ENCODE measurements at places on chromosomes 6 and 20. TPM values are rescaled to one million over a fixed set of nuclear protein-coding genes. Genes with fewer than 3 reads are reported as not detected.
A peak's percentile ranks its signal among the peaks of the same experiment; 100 is the strongest.

Gene CD93
- 45.4 TPM for total RNA-seq

DNA sequence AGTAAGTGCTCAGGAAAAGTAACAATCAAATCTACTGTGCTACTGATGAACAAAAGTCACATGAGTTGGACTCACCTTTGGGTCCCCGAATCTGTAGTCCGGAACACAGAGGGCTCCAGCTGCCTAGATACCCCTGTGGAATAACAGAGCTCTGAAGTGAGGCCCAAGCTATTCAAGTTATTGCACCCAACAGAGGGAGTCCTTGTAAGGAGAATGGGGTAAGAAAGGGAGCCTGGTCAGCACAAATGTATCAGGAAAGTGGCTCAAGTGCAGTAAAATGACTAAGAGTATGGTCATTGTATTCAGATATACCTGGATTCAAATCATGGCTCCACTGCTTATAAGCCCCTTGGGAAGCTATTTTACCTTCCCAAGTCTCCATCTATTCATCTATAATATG is 20.9 kb downstream of the EDN1 start:
- H3K4me3 ChIP-seq: no peak overlapping the region
- no peaks in the 10 kb centered on the region for H3K36me3 ChIP-seq
- H3K27ac ChIP-seq: no peak overlapping the region
- H3K4me1 ChIP-seq: peaks cover 8% of the 10 kb centered on the region

DNA sequence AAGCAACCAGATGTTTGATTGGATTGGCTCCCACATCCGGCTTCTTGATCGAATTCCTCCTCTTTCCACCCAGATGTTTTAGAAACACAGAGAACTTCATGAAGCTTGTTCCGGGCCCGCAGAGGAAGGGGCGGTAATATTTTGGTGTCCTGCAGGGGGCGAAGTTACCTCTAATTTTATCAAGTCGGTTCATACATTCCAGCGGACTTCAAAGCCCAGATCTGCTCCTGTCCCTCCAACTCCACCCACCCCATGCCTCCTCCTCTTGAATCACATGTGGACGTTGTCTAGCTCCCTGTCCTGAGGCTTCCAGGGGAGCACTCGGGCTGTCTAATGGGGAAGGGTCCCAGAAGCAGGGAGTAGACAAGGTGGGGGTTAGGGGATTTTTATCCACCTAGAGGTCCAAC is 2.9 kb upstream of the BMP6 start:
- peak; percentile 90 for DNase-seq
- no peak overlapping the region for H3K27ac ChIP-seq
- H3K4me1 ChIP-seq: peaks cover 16% of the 10 kb centered on the region
- no peaks in the 10 kb centered on the region for H3K36me3 ChIP-seq

GRCh38 chr6:118953391-118953790 is 18.4 kb upstream of the MCM9 start:
- H3K27ac ChIP-seq: no peak overlapping the region
- H3K36me3 ChIP-seq: no peaks in the 10 kb centered on the region
- no peaks in the 10 kb centered on the region for H3K4me1 ChIP-seq
- H3K4me3 ChIP-seq: no peak overlapping the region
- DNase-seq: no peak

GRCh38 chr20:64241061-64241460 is 14.5 kb upstream of the PCMTD2 start:
- H3K27me3 ChIP-seq: no peaks in the 10 kb centered on the region
- H3K27ac ChIP-seq: no peak overlapping the region
- no peaks in the 10 kb centered on the region for H3K4me1 ChIP-seq
- H3K4me3 ChIP-seq: no peak overlapping the region

Gene LY6G5C
- 1.7 TPM for total RNA-seq

DNA sequence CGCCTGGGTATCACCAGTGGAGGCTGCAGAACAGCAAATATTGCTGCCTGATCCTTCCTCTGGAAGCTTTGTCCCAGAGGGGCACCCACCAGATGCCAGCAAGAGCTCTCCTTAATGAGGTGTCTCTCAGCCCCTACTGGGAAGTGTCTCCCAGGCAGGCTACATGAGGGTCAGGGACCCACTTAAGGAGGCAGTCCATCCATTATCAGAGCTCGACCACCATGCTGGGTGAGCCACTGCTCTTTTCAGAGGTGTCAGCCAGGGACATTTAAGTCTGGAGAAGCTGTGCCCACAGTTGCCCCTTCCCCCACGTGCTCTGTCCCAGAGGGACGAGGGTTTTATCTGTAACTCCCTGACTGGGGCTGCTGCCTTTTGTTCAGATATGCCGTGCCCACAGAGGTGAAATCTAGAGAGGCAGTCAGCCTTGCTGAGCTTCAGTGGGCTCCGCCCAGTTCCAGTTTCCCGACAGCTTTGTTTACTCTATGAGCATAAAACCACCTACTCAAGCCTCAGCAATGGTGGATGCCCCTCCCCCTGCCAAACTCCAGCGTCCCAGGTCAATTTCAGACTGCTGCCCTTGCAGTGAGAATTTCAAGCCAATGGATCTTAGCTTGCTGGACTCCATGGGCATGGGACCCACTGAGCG is 25.9 kb upstream of the AIG1 start:
- H3K4me1 ChIP-seq: no peaks in the 10 kb centered on the region
- no peak overlapping the region for H3K4me3 ChIP-seq
- no peaks in the 10 kb centered on the region for H3K27me3 ChIP-seq
- DNase-seq: no peak
- no peak overlapping the region for H3K27ac ChIP-seq
- H3K36me3 ChIP-seq: no peaks in the 10 kb centered on the region

Gene FLRT3
- total RNA-seq: 4.7 TPM

Gene NRSN1
- total RNA-seq: 1.5 TPM

DNA sequence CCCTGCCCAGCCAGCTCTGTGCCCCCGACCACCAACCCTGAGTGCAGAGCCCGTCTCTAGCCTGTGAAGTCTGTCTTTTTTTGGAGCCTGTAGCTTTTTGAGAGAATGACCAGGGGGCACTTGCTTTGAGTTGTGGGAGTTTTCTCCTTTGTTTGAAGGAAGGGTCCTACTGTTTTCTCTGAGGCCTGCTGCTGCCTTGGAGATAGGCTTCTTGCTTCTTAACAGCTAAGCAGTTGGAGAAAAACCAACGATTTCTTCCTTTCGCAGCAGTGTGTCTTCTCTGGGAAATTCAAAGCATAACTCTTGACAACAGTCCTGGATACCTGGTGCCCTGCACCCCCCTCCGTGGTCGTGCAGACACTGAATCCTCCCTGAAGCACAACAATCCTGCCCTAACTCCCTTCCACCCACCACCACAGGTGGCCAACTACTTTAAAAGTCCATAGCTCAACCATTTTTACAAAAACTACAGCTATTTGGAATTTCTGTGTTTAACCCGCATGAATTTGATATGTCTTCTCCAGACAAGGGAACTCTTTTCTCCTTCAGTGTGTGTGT is 61.0 kb downstream of the FAM50B start:
- no peak overlapping the region for H3K4me3 ChIP-seq
- no peak for DNase-seq
- no peaks in the 10 kb centered on the region for H3K27me3 ChIP-seq
- no peaks in the 10 kb centered on the region for H3K36me3 ChIP-seq
- H3K4me1 ChIP-seq: peaks cover 36% of the 10 kb centered on the region

DNA sequence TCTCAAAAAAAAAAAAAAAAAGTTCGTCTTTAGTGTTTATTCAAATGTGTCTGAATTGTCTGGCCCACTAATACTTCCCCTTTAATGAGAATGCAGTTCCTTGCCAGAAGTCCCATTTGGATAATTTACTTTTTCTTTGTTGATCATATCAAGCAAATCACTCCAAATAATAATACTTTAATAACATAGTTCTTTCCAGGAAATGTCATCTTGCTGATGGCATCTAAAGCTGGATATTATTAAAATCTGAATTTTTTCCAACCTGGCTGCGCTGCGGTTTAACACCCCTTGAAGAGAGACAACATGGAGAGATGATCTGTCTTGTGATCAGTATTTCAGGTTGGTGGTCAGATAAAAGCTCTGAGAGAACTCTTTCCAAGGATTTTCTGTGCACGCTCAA is 111.2 kb upstream of the CNKSR3 start:
- DNase-seq: no peak
- H3K27ac ChIP-seq: no peak overlapping the region
- no peak overlapping the region for H3K4me3 ChIP-seq
- no peaks in the 10 kb centered on the region for H3K36me3 ChIP-seq

Gene SNAP25
- 5.6 TPM for total RNA-seq

DNA sequence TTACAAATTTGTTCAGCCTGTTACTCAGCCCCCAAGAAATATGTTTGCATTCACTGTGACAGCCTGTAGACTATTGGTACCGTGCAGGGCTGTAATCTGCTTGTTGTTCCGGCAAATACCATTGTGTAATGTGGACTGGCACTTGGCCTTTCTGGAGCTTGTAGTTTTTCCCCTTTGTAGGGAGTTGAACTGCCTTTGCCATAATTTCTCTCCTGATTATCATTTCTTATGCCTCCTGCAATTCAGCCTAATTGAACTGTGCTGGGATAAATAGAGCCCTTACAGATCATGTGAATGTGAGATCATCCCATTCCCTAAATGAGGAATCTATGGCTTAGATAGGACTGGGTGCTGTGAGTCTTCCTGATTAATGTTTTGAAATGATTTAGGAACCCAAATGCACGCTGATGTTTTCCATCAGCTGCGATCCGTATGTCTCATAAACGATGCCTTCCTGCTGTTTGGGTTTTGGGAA is 185.1 kb downstream of the JARID2 start:
- no peak overlapping the region for H3K27ac ChIP-seq
- no peaks in the 10 kb centered on the region for H3K36me3 ChIP-seq
- no peak overlapping the region for H3K4me3 ChIP-seq
- H3K27me3 ChIP-seq: no peaks in the 10 kb centered on the region
- H3K4me1 ChIP-seq: peaks cover 61% of the 10 kb centered on the region

Gene LIN28B
- not detected for total RNA-seq

DNA sequence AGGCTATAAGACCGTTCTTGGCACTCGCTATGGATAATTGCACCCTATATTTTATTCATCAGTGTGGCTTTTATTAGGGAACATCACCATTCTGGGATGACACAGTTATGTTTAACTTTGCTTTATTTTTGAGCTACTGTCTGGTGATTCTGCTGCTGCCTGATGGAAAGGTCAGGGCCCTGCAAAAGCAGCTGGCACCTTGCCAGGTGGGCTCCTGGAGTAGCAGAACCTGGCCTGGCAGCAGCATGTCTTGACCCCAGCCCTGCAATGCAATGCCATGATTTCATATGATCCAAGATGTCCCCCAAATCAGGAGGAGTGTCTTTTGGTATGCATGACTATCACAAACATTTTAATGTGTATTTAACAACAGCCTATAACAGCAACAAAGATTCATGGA is 228.4 kb upstream of the RSPO3 start:
- H3K36me3 ChIP-seq: no peaks in the 10 kb centered on the region
- no peak for DNase-seq
- H3K27ac ChIP-seq: no peak overlapping the region
- H3K4me1 ChIP-seq: no peaks in the 10 kb centered on the region

- H3K4me1 ChIP-seq: peaks cover 9% of the 10 kb centered on the region
- H3K36me3 ChIP-seq: no peaks in the 10 kb centered on the region
- H3K27me3 ChIP-seq: no peaks in the 10 kb centered on the region
- H3K4me3 ChIP-seq: no peak overlapping the region
- DNase-seq: no peak
Observed at GRCh38 chr6:132205946-132206345, 195.3 kb downstream of the MOXD1 start.

- no peak for DNase-seq
- no peaks in the 10 kb centered on the region for H3K27me3 ChIP-seq
- H3K27ac ChIP-seq: no peak overlapping the region
- H3K4me1 ChIP-seq: no peaks in the 10 kb centered on the region
Observed at GRCh38 chr6:19312241-19312978, 524.8 kb upstream of the ID4 start.

DNA sequence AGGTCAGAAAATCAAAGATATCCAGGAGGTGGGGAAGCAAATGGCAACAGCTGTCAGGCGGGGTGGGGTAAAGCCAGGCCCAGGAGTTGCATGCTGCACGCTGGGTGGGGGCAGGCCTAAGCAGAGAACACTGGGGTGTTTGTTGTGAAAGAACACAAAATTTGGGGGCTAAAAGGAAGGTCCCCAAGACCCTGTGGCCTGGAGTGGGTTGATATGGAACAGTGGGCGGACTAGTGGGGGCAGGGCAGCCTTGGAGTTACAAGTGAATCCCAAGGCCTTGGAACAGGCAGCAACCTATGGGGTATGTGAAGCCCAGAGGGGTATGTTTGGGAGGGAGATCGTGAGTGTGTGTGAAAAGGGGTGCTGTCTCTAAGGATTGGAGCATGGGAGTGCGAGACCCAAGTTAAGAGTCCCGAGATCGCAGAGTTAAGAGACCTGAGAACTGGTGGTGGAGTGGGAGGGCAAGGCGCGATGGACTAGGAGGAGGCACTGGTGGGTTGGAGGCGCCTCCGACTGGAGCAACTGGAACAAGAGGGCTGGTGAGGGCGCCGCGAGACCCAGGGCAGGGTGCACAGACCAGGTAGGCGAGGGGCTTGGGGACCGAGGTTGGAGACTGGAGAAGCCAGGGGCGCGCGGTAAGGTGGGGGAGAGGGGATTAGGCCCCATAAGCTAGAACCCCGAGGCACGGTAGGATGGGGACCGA is 658 bp downstream of the CUL7 start:
- no peaks in the 10 kb centered on the region for H3K27me3 ChIP-seq
- H3K36me3 ChIP-seq: no peaks in the 10 kb centered on the region
- no peak for DNase-seq
- peaks cover 38% of the 10 kb centered on the region for H3K4me1 ChIP-seq
- peak overlapping the region; percentile 88 for H3K27ac ChIP-seq

DNA sequence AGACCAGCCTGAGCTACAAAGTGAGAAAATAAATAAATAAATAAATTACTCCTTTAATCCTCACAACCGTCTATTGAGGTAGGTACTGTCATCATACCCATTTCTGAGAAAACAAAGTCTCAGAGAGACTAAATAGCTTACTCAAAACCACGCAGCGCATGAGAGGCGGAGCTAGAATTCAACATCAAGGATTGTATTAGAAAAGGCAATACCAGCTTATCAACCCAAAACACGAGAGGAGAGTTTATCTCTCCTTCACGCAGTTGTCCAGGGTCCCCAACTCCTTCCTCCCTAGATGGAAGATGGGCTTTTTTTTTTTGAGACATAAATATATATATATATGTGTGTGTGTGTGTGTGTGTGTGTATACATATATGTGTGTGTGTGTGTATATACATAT is 12.2 kb downstream of the HNF4A start:
- no peak for DNase-seq
- no peaks in the 10 kb centered on the region for H3K36me3 ChIP-seq
- H3K27me3 ChIP-seq: no peaks in the 10 kb centered on the region
- no peak overlapping the region for H3K27ac ChIP-seq
- no peak overlapping the region for H3K4me3 ChIP-seq

Gene SOX18
- total RNA-seq: 57.2 TPM

- no peak overlapping the region for H3K4me3 ChIP-seq
- no peaks in the 10 kb centered on the region for H3K4me1 ChIP-seq
Observed at GRCh38 chr6:73505142-73505541, 15.7 kb downstream of the EEF1A1 start.

- H3K36me3 ChIP-seq: no peaks in the 10 kb centered on the region
- DNase-seq: no peak
- no peak overlapping the region for H3K27ac ChIP-seq
- no peaks in the 10 kb centered on the region for H3K27me3 ChIP-seq
Observed at GRCh38 chr6:135985471-135985870, 134.0 kb downstream of the PDE7B start.
